ENCODE measurements at places on chromosomes 6 and 20. TPM values are rescaled to one million over a fixed set of nuclear protein-coding genes. Genes with fewer than 3 reads are reported as not detected.

Gene OPRM1
- not detected for total RNA-seq

Gene SPTLC3
- 13.1 TPM for total RNA-seq

Gene LY86
- total RNA-seq, result 2.9 TPM

- no peak for DNase-seq
These were observed 613.1 kb downstream of the PKHD1 start for GRCh38 chr6:51474022-51474975.

Data from right cardiac atrium (tissue), 5 donors.